ENCODE measurements at places on chromosomes 11 and 22. TPM values are rescaled to one million over a fixed set of nuclear protein-coding genes. Genes with fewer than 3 reads are reported as not detected.

TRIM29 gene
- 1.7 TPM for total RNA-seq

IGLL1 gene
- total RNA-seq: 1.1 TPM

KRTAP5-1 gene
- total RNA-seq: not detected

KCNE3 gene
- total RNA-seq: 4.7 TPM

SLC16A8 gene
- total RNA-seq: 6.8 TPM

SAA2 gene
- not detected for total RNA-seq

HOATZ gene
- 29.5 TPM for total RNA-seq

NRXN2 gene
- total RNA-seq: 68.0 TPM

TMEM191B gene
- 3.8 TPM for total RNA-seq

PHLDA2 gene
- 0.88 TPM for total RNA-seq

GAS2L1 gene
- total RNA-seq: 5.7 TPM

PRR33 gene
- total RNA-seq: not detected

C11orf97 gene
- total RNA-seq: 0.69 TPM

DRD4 gene
- total RNA-seq: 0.72 TPM

TRIM48 gene
- not detected for total RNA-seq

RAPSN gene
- 0.11 TPM for total RNA-seq

CCDC73 gene
- not detected for total RNA-seq

MMP1 gene
- total RNA-seq: not detected

SLC17A6 gene
- total RNA-seq: 11.2 TPM

FIBIN gene
- 81.6 TPM for total RNA-seq

NAALAD2 gene
- 28.1 TPM for total RNA-seq

RIMBP3C gene
- 0.39 TPM for total RNA-seq

TRPT1 gene
- total RNA-seq: 45.6 TPM

KDM4E gene
- total RNA-seq: not detected

APOL5 gene
- total RNA-seq: 0.39 TPM

GP1BB gene
- 14.4 TPM for total RNA-seq

Data from spinal cord (tissue), 10 donors.